T-cell (primary cell): ENCODE measurements at places on chromosomes 16 and 17.

DNA sequence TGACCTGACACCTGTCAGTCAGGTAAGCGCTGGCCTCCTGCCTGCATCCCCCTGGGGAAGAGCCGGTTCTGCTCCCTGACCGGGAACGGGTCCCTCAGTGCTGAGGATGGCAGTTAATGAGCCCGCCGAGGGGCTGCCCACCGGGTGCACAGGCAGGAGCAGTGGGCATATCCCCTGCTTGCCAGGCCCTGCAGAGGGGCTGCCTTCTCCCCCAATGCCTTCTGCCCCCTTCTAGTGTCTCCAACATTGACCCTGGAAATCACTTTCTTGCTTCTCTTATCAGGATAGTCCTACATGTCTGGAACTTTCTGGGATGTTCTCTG is 388.5 kb downstream of the SEC14L1 start:
- no peak for DNase-seq

DNA sequence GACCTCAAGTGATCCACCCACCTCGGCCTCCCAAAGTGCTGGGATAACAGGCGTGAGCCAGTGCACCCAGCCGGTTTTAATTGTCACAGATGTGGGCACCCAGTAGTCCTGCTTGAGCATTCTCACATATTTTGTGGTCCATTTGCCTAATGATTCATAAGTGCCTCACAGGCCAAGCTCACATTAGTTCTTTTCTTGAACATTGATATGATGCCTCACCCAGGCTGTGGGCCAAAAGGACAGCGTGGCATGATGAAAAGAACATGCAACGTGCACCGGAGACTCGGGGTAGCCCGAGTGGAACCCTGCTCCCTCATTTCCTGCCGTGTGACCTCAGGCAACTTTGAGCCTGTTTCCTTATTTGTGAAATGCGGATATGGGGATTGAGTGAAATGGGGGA is 181.9 kb downstream of the SNX29 start:
- no peak for DNase-seq

- no peak for DNase-seq
These were observed 2.1 kb upstream of the ESRP2 start for GRCh38 chr16:68238029-68238345.

DNA sequence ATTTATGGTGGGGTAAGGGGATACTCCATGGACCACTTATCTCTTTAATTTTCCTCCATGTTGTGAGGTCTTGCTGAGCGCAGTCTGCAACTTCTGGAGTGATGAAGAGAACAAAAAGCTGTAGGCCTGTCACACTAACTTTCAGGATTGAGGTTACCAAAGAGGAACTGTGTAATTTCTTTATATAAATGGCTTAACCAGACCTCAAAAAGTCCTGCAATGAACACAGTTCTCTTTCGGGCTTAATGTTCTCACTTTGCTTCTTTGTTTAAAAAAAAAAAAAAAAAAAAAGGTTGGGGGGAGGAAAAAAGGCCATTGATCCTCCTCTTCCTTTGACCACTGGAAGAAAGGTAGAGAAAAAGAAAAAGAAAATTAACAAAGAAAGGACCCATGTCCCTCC is 86.8 kb upstream of the SOX9 start:
- DNase-seq: no peak

GRCh38 chr17:43713494-43714162 is 45.0 kb downstream of the SOST start:
- no peak for DNase-seq
